Effector CD4-positive, alpha-beta T cell (primary cell): ENCODE measurements at places on chromosomes 6 and 20.

DNA sequence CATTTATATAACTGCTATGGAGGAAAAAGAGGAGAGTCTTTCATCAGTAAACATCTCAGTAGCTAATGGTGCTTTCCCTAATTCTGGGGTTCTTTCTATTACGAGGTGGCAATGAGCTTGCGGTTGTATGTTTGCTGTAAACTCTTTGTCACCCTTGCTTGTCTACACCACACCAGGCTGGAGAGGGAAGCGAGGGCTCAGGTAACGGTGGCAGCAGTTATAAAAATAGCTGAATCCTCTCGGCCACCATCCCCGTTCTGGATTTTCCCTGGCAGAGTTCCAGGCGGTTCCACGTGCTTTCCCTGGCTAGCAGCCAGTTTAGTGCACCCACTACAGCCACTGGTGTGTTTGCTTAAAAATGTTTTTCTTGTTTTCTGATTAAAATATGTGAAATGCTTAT, 39.0 kb downstream of the MAS1 start:
- DNase-seq, result peak; percentile 47

GRCh38 chr6:28807682-28808280, 116.0 kb downstream of the TRIM27 start:
- DNase-seq, result no peak

- DNase-seq, result no peak
Measured at GRCh38 chr20:11891077-11891775, 26.5 kb upstream of the BTBD3 start.

DNA sequence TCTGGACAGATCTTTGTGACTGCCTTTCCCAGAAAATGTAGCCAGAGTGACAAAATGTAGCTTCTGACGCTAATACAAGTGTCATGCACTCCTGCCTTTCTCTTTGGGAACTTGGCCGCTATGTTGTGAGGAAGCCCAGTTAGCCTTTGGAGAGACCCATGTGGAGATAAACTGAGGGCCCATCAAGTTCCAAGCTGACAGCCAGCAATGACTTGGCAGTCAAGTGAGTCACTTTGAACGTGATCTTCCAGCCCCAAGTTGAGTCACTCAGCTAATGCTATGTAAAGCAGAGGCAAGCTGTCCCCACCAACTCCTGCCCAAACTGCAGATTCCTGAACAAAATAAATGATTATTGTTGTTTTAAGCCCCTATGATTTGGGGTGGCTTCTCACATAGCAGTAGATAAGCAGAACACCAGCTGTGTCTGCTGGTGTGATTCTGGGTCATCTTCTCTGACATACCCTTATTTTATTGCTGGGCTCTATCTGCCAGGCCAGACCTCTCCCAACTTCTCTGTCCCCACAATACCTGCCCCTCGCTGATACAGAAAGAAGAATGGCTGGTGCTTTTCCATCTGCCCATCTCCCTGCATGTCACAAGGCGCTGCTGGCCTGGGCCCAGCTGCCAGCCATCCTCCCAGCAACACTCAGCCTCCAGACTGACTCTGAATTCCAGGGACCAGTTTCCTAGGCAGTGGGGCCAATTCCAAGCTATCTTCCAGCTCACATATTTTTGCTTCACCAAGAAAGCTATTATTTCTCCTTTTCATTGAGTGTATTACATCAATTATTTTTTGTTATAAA, 274.8 kb downstream of the LRFN2 start:
- no peak for DNase-seq

DNA sequence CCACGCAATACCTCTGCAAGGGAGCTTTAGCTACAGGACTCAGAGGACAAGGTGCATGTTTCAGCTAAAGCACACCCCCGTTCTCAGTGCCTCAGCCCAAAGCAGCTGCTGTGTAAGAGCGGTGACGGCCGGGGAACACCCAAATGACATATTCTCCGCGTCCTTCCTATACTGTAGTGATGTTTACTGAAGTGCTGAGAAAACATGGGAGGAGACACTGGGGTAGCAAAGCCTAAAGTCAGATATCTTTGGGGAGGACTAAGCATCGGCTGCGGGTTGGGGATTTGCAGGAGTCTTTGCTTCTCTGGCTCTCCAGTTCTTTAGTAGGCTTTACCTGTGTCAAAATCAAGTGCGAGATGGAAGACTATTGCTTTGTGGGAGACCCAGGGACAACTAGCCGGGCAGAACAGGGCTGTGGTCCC, 1.7 kb downstream of the SLC22A23 start:
- peak; percentile 38 for DNase-seq

GRCh38 chr20:37314617-37315016, 25.2 kb downstream of the MANBAL start:
- no peak for DNase-seq

GRCh38 chr6:139927236-139927635, 552.8 kb upstream of the CITED2 start:
- no peak for DNase-seq

DNA sequence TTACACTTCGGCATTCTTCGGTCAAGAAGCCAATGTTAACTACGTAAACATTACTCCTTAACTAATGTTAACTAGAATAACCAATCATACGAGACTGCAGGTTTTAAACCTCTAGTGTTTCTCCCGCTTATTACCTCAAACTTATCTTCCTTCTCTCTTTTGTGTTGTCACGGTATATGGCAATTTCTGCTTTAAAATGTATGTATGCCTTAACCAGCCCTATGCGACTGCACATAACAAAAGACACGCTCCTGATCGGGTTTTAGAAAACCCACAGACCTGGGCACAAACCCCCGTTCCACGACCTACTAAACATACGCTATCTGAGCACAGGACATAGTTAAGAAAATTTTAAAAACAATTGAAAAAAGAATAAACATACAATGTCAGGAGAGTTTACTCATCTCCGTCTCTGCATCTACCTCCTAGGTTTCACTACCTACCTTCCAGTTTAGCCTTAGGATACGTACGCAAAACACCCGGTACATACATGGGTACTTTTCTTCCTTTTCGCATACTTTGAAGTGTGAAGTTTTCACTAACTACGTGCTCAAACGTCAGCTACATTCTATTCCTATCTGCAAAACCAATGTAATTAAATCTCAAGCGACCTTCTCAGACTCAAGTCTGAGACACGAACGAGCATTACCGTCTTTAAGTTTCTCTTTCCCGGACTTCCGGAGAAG, 1.1 kb downstream of the CD164 start:
- DNase-seq, result no peak

GRCh38 chr6:25295651-25296050, 16.5 kb downstream of the CARMIL1 start:
- no peak for DNase-seq

DNA sequence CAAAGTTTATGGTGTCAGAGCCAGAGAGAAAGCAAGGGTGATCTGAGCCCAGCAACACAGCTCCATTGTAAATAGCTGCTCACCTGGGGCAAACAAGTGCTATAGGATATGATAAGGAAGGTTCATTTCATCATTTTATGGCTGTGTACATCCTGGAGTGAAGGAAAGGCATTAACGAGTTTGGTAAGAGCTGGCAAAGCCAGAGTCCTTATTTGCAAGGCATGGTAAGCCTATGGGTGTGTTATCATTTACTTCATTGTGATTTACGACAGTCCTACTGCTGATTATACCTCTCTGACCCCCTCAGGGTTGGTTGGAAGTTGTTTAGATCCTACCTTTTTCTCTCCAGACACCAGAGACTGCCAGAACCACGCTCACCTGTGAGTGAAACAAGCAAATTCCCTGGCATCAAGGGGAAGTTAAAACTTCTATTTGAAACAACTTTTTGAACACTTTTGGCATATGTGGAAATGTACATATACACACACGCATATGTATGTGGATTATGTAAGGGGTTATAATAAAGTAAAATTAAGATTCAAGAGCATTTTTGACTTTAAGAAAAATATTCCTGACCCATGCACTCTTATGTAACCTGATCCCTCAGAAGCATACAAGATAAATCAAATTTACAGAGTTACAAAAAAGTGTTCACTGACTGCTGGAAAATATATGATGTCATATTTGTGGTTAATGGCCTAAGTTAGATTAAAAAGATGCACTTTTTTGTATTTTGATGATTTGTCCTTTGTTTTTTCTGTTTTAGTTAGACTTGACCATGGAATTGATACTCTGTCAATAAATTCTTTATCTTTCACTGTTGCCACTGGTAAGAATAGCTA, 40.4 kb upstream of the EDN1 start:
- DNase-seq, result no peak

DNA sequence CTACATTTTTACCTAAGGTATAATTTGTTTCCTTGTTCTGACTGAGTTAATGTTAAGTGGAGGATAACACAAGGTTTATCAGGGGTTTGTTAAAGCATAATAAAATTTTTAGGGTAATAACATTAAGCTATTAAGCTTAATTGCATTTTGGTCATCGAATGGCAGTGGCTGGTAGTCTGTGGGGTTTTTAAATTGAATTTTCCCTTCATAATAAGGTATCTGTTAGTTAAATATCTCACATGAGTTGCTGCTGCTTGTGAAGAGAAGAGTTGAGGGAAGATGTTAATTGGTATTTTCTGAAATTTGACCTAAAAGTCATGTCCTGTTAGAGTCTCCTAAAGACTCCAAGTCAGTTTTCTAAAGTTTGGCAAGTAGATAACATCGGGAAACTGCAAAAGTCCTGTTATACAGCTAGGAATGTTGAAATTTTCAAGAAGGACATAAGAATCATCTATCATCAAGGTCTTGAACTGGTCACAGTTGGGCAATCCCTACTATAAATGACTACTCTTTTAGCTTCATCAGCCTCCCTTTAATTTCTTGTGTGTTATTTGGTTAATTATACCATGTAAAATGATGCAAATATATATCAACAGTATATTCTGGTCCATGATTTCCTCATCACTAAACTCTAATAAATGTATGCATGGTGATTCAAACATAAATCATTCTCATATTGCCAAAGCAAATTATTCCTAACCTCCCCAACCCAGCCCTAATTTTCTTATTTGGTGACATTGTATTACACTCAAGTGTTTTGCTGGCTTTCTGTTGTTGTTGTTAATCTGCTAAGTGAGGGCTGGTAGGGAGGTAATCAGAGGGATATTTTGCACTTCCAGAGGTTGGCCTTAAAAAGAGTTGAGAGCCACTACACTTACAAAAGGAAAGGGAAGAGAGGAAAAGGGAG, 64.0 kb downstream of the MAP3K5 start:
- DNase-seq, result no peak

DNA sequence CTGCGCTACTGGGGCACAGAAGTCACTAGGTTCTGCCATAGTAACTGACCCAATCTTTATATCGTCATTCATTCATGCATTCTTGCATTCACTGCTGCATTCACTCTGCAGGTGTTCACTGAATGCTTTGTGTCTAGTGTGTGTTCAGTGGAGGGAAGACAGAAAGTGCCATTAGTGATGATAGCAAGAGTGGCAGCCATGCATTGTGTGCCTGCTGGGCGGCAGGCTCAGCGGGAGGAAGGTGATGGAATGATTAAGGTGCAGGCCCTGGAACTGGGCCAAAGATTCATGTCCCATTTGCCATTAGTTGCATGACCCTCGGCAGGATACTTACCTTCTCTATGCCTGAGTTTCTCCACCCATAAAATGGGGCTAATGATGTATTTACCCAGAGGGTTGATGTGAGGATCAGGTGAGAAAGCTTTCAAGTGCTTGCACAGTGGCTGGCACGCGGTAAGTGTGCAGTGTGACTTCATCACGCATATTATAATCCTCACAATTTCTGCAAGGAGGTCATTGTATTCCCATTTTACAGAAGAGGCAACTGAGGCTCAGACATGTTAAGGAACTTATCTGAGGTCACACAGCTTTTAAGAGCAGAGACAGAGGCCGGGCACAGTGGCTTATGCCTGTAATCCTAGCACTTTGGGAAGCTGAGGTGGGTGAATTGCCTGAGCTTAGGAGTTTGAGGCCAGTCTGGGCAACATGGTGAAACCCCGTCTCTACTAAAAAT, 40.1 kb downstream of the ITPR3 start:
- DNase-seq, result no peak

DNA sequence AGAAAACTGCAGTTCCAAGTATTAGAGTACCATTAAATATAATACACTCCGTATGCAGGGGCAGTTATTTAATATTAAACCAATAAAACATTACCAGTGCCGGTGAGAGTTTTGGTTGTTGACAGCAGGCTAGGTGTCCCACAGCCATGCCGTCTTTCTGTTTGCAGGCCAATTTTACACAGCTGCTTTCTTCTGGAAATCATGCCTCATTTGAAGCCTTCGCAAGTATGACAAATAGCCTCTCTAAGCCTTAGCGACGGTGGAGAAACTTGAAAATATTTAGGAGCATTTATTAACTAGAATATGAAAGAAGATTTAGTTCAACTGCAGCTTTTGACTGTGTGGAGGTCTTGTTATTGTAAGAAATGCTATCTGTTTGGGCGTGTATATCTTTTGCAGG, 226.0 kb downstream of the BMP2 start:
- no peak for DNase-seq

DNA sequence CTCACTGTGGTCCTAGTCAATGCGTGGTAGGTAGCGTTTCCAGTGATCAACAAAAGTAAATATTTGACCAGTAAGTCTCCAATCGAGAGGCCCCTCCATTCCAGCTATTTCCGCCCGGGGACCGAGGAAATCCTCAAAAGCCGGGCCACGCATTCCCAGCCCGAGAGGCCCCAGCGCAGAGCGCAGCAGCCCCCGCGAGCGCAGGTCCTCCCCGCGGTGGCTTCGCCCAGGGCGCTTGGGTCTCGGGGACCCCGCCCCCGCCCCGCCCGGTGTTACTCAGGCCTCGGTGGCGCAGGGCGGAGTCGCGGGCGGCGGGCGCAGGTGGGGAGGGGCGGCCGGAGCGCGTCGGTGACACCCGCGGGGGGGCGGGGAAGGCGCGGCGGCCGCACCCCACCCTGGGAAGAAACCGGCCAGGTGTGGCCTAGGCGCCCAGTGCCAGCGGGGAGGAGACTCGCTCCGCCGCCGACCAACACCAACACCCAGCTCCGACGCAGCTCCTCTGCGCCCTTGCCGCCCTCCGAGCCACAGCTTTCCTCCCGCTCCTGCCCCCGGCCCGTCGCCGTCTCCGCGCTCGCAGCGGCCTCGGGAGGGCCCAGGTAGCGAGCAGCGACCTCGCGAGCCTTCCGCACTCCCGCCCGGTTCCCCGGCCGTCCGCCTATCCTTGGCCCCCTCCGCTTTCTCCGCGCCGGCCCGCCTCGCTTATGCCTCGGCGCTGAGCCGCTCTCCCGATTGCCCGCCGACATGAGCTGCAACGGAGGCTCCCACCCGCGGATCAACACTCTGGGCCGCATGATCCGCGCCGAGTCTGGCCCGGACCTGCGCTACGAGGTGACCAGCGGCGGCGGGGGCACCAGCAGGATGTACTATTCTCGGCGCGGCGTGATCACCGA, at the start of gene DSP:
DSP (plus strand) TSS at position 497 of the 890 bp plus-strand sequence; CDS start at position 742, 245 bp downstream.
- no peak for DNase-seq
